ENCODE measurements at places on chromosomes 7 and 10.

GRCh38 chr7:31107106-31108090, 55.3 kb downstream of the ADCYAP1R1 start:
- DNase-seq: no peak

DNA sequence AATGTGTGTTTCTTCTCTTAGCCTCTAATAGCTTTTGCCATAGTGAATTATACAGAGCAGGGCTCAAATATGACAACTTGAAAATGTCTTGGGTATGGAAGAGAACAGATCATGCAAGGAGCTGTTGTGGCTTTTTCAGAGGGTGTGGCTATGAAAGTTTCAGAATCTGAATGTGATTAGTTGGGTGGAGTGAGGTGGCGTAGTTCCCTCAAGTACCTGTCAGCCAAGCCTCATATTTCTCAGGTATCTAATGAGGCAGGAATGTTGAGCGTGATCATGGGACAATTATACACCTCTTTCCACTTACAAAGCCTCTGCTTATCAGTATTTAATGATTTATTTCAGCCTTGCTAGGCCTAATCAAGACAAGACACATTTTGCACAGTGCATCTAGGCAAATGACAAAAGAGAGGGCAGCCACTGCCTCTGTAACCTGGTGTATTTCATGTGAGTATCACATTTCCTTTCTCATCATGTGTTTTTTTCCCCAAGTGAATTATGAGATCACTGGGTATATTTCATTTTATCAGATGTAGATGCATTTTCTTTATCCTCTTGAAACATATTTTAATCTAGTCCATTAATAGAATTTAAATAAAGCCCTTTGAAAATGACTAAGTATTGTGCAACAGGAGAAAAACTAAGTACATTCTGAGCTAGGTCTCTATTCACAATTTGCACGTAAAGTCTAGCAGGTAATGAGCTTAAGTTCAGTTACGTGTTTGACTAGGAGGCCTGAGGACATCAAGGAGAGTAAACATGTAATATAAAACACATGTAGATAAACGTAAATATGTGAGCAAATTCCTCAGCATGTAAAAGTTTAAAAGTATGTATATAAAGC, 644.4 kb upstream of the IGFBP3 start:
- no peak for DNase-seq

DNA sequence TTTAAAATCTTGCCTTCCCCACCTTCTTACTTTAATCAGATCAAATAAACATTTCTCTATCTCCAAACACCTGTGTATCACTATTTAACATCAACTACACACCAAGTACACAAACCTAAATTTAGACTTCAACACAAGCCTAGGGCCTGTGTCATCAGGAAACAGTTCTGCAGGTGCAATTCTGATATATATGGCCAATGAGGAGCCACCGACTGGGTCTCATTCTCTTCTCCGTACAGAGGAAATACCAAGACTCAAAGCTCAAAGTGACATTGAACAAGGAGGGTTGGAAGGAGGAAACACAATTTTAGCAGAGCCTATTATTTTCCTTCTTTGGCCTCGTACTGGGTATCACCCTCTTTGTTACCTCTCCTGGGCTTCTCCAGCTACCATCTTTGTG, 152.6 kb upstream of the PRR15 start:
- no peak for DNase-seq

DNA sequence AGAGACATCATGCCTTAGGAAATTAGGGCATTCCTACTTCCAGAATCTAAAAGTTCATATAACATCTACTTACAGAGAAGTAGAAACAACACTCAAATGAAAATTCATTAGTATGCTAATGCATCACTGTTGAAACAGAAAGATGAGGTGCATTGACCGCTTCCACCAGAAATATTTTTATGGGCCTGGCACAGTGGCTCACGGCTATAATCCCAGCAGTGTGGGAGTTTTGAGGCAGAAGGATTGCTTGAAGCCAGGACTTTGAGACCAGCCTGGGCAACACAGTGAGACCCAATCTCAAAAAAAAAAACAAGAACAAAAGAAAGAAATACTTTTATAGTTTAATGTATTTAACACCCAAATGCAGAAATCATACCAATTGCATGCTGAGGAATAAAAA, 220.9 kb downstream of the SKIDA1 start:
- no peak for DNase-seq

Data from activated naive CD4-positive, alpha-beta T cell treated with Interleukin-2 at 50 U/mL for 16 hours (primary cell).